ENCODE measurements at places on chromosomes 16 and 17.

GRCh38 chr16:19003935-19004334 lies 20.2 kb downstream of the TMC7 start:
- no peak for DNase-seq

DNA sequence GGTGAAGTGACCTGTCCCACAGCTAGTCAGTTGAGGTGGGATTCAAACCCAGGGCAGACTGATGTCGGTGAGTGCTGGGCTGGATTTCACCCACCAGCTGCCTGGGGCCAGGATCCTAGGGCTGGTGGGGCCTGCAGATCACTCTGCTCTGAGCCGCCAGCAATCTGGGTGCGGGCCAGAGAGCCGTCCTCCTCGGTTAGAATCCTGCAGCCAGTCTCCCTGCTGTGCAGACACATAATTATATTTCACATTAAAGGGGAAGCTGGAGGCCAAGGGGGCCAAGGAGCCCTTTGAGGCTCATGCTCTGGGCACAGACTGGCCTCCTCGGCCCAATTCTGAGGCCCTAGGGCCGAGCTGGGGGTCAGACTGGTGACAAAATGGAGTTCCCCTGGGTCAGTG lies 996 bp upstream of the KCNJ12 start:
- DNase-seq: peak; percentile 59

DNA sequence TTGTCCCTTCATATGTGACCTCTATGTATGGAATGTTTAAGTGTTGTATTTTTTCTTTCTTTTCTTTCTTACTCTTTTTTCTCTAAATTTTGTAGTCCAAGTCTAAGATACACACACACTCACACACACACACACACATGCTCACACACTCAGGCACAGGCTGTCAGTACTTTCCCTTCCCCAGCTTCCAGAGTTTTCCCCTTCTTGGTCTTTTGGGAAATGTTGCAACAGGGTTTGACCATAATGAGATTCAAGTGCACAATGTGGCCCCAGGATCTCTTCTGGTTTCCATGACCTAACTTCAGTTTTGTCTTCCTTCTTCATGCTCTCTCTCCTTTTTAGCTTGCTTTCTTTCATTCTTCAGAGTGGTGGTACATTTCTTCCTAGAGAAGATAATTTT lies 289.8 kb upstream of the FOXF1 start:
- DNase-seq: no peak

- DNase-seq: peak; percentile 58
These were observed 7.4 kb downstream of the FOXF1 start for GRCh38 chr16:86517652-86518258.

- no peak for DNase-seq
These were observed 7.7 kb upstream of the TUBG2 start for GRCh38 chr17:42651392-42651791.

- no peak for DNase-seq
These were observed 28.6 kb downstream of the TPPP3 start for GRCh38 chr16:67364600-67365235.

DNA sequence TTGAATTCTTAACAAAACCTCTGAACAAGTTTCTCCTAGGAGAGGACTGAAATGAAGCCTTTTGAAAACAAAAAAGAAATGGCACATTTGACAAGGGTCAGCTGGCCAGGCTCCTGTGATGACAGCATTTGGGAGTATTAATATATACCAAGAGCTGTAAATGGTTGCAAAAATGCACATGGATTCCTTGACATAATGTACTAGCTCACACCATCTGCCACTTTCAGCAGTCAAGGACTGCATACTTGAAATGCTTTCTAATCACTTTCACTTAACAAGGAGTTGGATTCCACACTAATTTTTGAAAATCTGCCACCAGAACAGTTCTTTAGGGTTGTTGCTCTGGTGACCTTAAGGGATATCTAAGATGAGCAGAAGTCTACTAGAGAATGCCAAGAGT lies 236.7 kb upstream of the TOX3 start:
- DNase-seq: no peak

DNA sequence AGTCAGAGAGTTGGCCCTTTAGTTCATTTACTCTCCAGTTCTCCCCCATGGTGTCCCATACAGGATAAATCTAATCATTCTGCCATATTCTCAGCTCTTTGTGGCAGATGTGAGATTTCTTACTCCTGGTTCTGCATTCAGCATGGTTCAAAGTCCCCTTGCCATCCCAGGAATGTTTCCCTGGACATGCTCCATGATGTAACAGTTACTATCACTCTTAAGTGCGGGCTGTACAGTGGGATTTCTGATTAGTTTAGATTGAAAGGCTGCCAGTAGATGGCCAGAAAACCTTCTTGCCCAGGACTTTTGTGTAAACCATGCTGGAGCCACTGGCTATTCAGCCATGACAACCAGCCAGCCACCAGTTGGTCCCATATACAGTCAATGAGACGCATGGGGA lies 10.4 kb downstream of the KRT37 start:
- DNase-seq: no peak

DNA sequence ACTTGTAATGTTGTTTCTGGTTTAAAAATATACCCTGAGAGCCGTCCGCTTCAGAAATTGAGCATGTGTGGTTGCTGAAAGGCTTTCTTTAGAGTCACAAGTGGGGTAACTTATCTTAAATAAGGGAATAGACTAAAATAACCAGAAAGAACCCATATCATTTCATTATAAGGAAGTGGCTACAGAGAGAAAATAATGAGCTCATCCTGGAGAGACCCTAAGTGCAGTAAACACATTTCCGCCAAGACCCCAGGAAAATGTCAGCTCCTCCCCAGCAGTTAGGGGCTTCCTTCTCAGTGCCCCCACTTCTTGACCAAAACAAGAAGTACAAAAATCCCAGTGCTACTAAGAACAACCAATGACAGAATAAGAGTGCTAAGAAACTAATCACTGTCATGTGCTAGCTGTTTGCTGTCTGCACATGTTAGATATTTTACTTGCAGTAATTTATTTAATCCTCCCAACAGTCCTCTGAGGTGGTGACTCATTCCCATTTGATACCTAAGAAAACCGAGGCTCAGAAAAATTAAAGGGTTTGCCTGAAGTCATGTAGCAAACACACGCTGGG lies 83.5 kb downstream of the CDYL2 start:
- no peak for DNase-seq

DNA sequence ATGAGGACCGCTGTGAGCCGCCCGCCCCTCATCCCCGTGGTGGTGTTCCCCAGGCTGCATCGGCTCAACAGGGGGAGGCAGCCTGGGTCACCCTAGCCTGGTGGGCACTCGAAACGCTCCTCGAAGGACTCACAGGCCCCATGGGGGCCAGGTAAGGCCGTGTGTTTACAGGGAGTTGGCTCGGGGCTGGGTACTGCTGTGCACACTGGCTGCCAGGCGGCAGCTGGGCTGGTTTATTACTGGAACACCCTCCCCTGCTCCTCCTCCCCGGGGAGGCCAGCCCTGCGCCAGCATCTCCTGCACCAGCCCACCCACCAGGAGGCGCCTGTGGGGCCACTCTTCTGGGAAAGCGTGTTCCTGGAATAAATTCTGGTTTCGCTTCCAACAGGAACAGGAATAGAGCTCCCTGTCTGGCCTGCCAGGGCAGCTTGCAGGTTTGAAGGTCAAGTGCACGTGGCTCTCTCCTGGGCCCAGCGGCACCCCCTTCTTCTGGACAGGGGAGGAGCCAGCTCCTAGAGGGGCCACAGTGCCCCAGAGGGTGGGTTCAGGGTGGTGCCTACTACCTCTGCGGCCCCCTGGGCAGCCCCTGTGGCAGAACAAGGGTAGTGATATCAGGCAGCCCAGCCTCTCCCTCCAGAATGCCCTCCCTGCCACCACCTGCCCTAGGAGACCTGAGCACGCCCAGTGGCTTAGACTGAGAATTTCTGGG lies 11.3 kb downstream of the MCRIP1 start:
- peak; percentile 73 for DNase-seq

GRCh38 chr17:81125573-81126081 lies 39.7 kb upstream of the PVALEF start:
- no peak for DNase-seq

DNA sequence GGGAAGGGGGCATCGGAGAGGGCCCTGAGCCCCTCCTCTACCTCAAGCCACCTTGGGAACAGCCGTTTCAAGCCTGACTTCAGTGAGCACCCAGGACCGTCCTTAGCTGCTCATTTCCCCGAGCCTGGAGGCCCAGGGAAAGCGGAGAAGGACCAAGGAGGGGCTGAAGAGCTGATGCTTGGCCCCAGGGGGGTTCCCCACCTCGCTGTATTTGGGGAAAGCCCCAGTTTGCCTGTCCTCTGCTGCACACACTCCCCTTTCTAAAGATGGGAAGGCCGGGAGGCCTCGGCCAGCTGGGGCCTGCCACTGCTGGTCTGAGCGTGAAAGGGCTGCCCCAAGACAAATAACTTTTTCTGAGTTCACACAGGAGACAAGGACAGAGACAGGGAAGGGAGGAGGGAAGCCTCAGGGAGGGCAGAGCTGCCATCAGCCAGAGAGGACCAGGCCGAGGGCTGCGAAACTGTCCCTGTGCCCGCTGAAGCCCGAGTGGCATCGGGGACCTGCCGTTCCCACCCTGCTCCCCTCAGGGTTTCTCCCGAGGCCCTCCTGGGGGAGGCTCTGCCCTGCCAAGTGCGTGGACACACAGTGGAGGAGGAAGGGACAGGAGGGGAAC lies 11.6 kb downstream of the ZACN start:
- no peak for DNase-seq

DNA sequence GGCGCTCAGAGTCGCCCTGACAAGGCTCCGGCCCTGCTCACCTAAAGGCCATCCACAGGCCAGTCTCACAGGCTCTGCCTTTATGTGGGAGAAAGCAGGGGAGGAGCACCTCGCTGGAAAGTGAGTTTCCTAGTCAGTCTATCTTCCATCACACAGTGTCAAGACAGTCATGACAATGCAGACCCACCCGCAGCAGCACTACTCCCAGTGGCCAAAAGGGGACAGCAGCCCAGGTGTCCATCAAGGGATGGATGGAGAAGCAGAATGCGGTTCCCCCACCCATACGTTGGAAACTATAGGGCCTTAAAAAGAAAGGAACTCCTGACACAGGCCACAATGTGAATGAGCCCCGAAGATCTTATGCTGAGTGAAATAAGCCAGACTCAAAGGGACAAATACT lies 226.8 kb downstream of the ENGASE start:
- DNase-seq: no peak

GRCh38 chr17:21033350-21033749 lies 9.5 kb downstream of the USP22 start:
- no peak for DNase-seq

- DNase-seq: peak; percentile 63
These were observed at the start of gene MYO15B for GRCh38 chr17:75587675-75588595. TSS of gene MYO15B (plus strand) at chr17:75587800. CDS start at chr17:75588058, 258 bp downstream.

DNA sequence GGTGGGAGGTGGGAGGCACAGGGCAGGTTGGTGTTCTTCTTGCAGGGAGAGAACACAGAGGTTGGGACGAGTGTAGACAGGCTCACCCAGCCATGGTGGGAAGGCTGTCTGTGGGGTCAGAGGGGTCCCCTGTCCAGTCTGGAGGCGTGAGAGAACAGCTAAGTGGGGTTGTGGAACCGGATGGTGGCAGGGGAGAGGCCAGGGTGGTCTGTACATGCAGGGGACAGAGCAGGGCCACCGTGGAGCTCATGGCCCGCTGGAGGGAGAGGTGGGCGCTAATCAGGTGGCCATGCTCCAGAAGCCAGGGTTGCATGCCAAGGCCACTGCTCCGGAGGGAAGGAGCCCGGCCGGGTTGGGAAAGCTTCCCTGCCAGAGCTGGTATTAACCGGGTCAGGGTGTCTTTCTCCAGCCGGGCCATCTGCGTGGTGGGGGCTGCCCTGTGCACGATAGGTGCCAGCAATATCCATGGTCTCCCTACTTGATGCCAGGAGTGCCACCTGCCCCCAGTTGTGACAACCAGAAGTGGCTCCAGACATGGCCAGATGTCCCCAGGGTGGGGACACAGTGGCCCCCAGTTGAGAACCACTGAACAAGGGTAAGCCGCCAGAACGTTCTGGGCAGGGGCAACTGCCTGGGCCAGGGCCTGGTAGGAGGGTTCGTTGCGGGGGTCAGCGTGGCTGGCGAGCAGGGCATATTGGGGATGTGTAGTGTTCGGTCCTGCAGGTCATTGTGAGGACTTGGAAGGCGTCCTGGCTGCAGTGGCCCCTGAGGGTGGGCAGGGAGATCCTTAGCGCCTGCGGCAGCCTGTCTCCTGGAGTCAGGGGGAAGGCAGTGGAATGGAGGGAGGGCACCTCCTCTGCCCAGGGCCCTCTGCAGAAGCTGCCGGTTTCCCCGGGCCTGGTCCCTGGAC lies 5.1 kb downstream of the SNN start:
- no peak for DNase-seq

- DNase-seq: no peak
These were observed 189.6 kb downstream of the MSI2 start for GRCh38 chr17:57445772-57446472.

- DNase-seq: no peak
These were observed at the start of gene CDH1 for GRCh38 chr16:68737046-68737729. TSS of gene CDH1 (plus strand) at chr16:68737292. CDS start at chr16:68737416, 124 bp downstream.

DNA sequence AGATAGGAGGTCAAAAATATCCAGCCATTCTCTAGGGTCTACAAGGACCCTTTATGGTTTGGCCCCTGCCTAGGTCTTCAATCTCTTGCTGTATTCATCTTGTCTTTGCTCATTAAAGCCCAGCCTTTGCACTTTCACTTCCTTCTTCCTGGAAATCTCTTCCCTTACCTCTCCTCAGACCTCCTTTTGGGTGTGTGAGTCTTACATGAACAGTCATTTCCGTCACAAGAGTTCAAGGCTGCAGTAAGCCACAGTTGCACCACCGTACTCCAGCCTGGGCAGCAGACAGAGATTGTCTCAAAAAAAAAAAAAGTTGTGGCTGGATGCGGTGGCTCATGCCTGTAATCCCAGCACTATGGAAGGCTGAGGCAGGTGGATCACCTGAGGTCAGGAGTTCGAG lies 6.0 kb upstream of the ATP1B2 start:
- DNase-seq: no peak

GRCh38 chr16:80875616-80876015 lies 71.2 kb upstream of the CDYL2 start:
- no peak for DNase-seq

DNA sequence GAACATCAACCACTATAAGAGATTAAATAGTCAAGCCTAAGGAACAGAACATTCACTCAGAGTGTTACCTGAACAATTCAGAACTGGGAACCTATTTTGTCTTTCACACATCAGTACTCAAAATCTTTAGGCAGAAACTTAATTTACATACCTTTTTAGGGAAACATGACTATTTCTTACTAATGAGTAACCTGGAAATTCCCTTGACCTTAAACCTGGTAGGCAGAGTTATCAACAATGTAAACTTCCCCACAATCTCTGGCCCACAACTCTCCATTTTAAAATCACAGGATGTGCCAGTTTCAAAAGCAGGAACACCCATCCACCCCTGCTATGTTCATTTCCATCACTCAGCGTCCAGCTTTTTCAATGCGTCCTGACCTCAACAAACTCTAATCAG lies 132.9 kb upstream of the ANKFN1 start:
- DNase-seq: no peak

DNA sequence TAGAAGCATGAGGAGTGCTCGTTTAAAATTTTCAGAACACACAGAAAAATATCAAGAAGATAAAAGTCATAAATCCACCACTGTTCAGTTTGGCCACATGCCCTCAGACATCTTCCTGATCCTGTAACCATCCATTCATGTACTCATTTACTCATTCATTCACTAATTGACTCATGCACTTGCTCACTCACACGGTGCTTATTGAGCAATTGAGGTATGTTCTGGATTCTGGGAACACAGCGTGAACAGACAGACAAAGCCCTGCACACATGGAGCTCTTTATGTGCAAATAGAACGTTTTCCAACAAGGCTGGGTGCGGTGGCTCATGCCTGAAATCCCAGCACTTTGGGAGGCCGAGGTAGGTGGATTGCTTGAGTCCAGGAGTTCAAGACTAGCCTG lies 10.2 kb upstream of the NATD1 start:
- no peak for DNase-seq

Data from SK-N-DZ (cell line).